ENCODE measurements at places on chromosomes 7 and 10.
A peak's percentile ranks its signal among the peaks of the same experiment; 100 is the strongest.

GRCh38 chr10:122333037-122333436, 41.5 kb upstream of the PLEKHA1 start:
- DNase-seq, result no peak

GRCh38 chr10:9069136-9069535, 1014.6 kb downstream of the GATA3 start:
- DNase-seq, result peak; percentile 6

DNA sequence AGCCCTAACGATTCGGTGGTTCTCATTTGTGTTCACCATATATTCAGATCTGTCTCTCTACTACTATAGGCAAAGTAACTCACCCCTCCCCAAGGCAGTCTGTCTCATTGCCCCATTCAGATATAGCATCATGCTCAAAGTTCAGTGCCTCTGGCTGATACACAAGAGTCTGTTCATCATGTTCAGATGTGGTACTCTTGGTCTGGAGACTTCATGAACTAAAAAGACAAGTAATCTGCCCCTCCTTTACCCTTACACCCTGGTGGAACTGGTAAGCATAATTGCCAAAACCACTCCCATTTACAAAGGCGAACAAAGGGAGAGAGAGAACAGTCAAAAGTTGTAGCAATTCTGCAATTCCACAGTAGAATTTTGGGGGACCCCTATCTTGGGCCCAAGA, 29.9 kb downstream of the UMAD1 start:
- DNase-seq, result no peak

- no peak for DNase-seq
Measured at GRCh38 chr7:142657376-142657775, 91.9 kb upstream of the PRSS1 start.

GRCh38 chr7:120233338-120233737, 39.6 kb upstream of the KCND2 start:
- DNase-seq, result no peak

DNA sequence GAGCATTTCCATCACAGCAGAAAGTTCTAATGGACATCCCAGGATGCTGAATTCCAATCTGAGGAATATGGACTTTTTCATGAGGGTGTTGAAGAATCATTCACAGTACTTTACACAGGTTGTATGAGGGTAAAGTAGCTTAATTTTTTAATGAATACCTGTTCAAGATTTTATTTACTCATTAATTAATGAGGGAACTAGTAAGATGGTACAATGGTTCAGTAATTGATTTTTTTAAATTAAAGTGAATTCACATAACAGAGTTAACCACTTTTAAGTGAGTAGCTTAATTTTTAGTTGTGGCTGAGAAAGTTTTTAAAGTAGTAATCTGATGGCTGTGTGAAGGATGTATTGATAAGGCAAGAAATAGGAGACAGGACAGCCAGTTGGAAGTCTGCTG, 266.5 kb downstream of the GFRA1 start:
- no peak for DNase-seq

DNA sequence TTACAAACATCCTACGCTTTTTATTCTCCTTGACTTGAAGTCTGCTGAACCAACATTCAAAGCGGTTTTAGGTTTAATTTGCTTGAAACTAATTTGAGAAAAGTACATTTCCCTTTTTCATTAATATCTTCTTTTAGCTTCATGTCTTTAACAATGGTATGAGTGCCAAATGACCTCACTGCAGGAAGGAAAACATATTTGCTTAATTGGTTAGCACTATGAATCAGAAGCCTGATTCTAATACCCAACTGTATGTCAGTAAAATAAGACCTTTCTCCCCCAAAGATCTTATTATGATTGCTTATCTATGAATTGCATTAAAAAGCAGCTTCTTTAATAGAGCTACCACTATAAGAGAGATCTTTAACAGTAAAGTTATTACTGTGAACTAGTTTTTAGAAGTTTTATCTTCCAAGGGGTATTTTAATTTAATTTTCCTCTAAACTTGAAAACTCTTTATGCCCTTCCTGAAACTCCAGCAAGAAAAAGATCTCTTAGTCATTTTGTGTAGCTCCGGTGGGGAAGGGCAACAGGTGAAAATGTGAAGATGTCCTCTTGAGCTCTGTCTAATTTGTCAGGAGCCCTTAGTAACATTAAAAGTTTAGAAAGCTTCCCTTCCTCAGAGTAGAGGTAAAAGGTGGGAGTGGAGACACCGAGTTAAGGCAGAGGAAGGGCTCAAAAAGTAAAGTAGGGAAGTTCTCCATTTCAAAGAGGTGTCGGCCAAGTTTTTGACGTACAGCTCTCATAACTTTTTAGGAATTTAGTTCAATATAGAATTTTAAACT, 6.1 kb downstream of the COL1A2 start:
- DNase-seq, result no peak

- no peak for DNase-seq
Measured at GRCh38 chr10:124307591-124307990, 111.1 kb downstream of the OAT start.

DNA sequence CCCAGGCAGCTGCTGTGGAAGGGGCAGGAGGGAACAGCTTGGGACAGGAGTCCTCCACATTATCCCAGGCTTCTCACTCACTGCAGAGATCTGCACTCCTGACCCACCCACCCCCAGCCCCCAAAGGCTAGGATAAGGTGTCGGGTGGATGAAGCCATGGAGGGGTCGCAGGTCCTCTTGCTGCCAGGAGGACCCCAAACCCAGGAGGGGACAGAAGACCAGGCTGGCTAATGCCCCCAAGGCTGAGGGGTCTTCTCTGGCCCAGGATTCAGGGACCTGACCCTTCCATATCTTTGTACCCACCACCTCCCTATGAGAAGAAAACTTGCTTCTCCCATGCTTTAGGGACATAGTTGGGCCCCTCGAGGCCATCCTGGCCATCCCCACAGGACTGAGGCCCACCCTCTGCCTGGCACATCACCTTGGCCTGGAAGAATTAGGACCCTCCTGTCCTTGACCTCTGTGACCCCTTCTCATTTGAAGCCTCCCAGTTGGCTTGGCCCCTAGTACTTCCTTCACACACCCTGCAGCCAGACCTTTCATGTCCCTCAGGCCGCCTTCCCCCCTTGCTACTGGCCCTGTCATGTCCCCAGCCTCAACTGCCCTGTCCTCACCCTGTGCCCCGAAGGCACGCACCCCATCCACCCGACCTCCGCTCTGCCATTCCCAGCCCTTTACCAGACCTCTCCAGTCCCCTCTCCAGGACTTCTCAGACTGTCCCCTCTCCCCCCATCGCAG, 21.6 kb downstream of the KCNH2 start:
- DNase-seq, result no peak

DNA sequence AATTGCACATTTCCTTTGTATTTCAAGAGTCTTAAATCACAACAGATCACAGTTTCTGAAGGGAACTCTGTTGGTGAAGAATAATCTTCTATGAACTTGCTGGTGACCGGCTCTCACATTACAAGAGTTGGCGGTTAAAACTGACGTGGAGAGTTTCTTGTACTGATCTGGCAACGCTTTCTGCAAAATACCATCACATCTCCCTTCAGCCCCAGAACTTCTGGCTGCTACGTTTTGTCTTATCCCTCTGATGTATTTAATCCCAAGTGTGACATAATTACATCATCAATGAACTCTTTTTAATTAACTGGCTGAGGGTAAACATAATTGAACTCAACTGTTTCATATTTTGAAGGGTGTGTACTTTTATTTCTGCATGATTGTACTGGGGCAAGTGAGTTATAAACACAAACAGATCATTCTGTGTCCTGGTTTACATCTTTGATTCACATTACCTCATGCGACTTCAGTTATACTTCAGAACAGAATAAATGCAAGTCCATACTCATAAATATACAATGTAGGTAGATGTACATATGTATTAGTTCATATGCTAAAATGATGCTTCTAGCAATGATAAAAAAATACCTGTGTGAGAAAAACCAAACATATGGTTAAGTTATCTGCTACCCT, 105.1 kb upstream of the NPVF start:
- DNase-seq, result no peak

- DNase-seq, result no peak
Measured at GRCh38 chr10:116909307-116909706, 60.0 kb downstream of the ENO4 start.

- peak; percentile 20 for DNase-seq
Measured at GRCh38 chr7:77199013-77199966, at the start of gene FGL2. TSS of gene FGL2 (minus strand) at chr7:77199819. CDS start at chr7:77199793, 26 bp downstream.

GRCh38 chr7:69199661-69200060, 398.6 kb upstream of the AUTS2 start:
- DNase-seq, result no peak

DNA sequence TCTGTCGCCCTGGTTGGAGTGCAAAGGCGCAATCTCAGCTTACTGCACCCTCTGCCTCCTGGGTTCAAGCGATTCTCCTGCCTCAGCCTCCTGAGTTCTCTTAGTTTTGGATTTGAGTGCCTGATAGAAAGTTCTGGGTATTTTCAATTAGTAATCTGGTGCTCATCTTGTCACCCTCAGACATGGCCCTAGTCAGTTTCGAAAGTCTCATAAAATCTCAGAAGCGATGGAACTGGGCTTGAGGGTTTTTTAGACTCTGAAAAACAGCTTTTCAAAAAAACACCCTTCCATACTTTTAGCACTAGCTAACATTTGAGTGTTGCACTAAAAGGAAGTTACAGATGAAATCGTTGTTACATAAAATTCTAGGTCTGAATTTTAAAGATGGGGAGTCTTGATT, 9.4 kb upstream of the PIP4K2A start:
- no peak for DNase-seq

DNA sequence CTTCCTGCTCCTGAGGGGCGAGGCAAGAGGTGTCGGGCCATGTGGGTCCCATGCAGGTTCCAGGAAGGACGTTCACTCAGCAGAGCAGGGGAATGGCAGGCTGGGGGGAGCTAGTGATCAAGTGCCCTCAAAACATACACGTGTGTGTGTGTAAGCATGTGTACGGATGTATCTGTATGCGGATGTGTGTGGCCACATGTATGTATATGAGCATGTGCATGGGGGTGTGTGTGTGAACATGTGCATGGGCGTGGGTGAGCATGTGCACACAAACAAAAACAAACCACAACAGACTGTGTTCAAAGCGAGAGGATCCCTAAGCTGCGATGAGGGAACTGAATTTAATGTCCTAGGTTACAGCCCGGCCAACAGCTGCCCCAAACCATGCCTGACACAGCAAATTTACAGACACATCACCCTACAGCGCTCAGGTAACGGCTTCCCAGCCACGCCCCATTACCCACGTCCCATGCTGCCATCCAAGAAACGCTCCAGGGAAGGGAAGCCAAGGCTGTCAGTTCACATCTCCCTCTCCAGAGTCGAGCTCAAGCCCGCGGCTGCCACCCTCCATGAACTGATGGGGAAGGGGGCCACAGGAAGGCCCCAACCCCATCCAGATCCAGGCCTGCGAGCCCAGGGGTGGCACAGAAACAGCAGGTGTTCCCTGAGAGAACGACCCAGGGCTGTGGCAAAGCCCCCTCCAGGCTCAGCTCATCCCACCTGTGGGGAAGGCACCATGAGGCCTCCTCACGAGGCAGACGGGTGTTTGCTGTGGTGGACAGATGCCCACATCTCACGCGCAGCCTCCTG, 56.6 kb downstream of the PTPRN2 start:
- no peak for DNase-seq

- DNase-seq, result no peak
Measured at GRCh38 chr7:44275146-44275545, 50.2 kb downstream of the CAMK2B start.

GRCh38 chr10:131210181-131210580, 101.3 kb downstream of the TCERG1L start:
- no peak for DNase-seq

DNA sequence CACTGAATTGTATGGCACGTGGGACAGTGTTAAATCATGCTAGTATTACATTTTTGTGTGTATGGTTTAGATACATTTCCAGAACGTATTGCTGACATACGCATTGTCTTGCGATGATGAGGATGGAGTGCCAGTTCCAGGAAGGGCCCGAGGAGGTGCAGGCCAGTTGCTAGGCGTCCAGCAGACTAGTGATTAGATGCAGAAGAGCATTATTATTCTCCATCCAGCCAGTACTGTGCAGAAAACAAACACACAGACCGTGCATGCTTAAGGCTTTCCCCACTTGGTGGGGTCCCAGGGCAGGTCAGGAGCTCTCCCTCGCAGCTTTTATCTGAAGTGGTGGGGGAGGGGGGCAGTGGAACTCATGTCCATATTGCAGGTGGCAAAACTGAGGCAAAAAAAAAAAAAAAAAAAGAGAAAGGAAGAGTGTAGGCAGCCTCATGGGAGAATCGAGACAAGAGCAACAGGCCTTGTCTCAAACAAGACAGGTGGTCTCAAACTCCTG, 189.2 kb downstream of the CAMK1D start:
- DNase-seq, result no peak

GRCh38 chr7:148156233-148156632, 434.3 kb upstream of the C7orf33 start:
- DNase-seq, result no peak

Data from common myeloid progenitor, CD34-positive (primary cell).